ENCODE measurements at places on chromosomes 4 and X.

- no peak for DNase-seq
These were observed 51.4 kb downstream of the RAB40A start for GRCh38 chrX:103467887-103468286.

DNA sequence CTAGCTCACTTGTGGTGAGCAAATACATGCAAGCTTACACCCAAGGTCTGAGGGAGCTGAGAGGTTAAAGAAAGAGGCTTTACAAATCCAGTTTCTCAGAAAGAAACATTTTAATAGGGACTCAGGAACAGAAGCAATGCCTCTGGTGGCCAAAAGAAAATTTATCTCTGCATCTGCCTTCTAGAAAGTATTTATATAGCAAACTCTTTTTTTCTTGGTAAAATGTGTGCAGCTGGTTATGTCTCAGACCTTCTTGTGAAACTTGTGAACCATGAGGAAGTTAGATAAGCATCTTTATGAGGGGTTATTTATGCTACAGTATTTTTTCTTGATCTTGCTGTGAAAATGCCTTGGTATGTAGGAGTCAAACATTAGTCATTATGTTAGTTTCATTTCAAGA lies 48.5 kb upstream of the CYSLTR1 start:
- DNase-seq, result no peak

- DNase-seq, result no peak
These were observed 223.9 kb upstream of the EPHA5 start for GRCh38 chr4:65893957-65894755.

DNA sequence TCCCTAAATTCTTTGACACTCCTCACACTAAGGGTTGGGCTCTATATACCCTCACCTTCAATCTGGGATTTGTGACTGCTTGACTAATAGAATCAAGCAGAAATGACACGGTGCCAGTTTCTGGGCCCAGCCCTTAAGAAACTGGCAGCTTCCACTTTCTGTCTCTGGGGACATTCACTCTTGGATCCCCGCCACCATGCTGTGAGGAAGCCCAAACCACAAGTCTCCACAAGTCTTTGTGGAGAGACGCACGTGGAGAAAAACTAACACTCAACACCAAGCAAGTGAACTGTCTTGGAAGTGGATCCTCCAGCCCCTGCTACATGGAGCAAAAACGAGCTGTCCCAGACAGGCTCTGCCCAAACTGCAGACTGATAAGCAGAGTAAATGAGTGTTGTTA lies 1.1 kb upstream of the EDNRA start:
- DNase-seq, result no peak

DNA sequence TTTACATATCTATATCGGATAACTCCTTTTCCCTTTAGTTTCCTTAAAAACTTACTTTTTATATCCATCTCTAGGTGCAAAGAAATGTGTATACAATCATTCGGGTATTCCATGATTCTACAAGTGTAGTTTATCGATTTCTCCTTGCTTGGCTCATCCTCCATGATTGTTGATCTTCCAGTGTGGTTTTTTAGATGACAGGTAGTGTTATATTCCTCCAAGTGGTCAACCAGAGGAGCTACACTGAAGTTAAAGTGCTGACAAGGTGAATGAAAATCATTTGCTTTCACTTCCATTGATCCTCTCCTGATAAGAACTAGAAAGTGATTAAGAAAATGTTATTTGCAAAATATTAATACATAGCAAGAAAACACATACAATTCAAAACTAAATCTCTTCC lies 38.5 kb downstream of the TMEM156 start:
- no peak for DNase-seq

DNA sequence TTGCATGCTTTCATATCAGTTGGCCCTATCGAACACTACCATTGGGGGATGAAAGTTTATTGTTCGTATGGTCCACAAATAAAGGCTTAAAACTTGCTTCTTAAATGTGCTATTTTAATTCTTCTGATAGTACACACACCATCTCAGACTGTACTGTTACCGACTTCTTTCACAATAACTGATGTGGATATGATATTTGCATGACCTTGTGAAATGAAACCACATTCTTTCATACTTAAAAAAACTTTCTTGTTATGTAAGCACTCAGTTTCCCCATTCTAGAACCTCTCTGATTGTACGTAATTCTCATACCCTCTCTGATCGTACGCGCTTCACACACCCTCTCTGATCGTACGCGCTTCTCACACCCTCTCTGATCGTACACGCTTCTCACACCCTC lies 12.0 kb upstream of the WDR19 start:
- DNase-seq, result no peak

DNA sequence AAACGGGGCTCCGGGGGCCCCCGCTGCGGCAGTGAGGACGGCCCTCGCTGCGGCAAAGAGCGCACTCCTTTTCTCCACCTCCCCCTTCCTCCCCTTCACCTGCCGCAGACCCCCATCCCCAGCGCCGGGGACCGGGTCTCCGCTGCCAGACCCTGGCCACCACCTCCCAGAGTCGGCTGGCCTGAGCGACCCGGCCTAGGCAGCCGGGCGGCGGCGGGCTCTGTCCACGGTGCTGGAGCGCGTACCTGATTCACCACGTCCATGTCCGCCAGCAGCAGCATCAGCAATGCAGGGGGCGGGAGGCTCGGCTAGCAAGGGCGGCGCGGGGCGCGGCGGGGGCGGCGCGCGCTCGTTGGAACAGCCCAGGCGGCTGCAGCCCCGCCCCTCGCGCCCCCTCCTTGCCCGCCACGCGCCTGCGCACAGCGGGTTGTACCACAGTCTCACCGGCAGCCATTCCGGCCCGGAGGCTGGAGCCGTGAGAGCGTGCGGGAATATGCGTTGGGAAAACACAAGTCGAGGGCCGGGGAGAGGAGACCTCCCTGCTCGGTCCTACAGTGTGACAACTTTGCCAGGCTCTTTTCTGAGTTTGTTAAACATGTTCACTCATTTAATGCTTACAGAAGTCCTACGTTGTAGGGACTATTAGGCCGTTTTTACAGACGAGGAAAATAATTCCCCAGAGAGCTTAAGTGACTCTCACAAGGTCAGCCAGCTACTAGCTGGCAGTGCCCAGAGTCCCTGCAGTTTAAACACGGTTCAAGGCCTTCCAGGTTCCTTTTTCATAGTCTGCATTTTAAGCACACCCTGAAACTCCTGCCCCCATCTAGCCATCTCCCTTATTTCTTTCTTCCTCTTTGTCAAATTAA lies at the start of gene SYP:
Gene SYP (minus strand): TSS at position 288 of the 866 bp plus-strand sequence. CDS start 7 bp downstream, at position 281.
- peak; percentile 90 for DNase-seq

- no peak for DNase-seq
These were observed 462.4 kb downstream of the TLL1 start for GRCh38 chr4:166335256-166335938.

DNA sequence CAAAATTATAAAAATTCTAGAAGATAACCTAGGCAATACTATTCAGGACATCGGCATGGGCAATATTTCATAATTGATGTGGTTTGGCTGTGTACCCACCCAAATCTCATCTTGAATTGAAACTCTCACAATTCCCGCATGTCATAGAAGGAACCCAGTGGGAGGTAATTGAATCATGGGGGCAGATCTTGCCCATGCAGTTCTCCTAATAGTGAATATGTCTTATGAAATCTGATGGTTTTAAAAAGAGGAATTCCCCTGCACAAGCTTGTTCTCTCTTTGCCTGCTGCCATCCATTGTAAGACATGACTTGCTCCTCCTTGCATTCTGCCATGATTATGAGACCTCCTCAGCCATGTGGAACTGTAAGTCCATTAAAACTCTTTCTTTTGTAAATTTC lies 77.7 kb downstream of the DDX60 start:
- no peak for DNase-seq

DNA sequence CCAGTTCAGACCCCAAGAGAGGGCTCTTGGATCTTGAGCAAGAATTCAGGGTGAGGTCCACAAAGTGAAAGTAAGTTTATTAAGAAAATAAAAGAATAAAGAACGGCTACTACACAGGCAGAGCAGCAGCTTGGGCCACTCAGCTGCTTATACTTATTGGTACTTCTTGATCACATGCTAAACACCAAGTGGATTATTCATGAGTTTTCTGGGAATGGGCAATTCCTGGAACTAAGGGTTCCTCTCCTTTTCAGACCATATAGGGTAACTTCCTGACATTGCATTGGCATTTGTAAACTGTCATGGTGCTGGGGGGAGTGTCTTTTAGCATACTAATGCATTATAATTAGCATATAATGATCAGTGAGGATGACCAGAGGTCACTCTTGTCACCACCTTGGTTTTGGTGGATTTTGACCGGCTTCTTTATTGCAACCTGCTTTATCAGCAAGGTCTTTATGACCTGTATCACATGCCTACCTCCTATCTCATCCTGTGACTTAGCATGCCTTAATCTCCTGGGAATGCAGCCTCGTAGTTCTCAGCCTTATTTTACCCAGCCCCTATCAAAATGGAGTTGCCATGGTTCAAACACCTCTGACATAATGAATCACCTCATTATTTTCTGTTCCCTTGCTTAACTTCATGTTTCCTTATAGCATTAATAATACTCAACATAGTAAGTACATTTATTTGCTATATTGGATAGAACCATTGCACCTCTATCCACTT lies 476.3 kb downstream of the DTHD1 start:
- no peak for DNase-seq

- DNase-seq, result peak; percentile 48
These were observed 13.8 kb upstream of the ENOX2 start for GRCh38 chrX:130916636-130917422.

- DNase-seq, result no peak
These were observed 1.7 kb upstream of the ABRAXAS1 start for GRCh38 chr4:83486457-83487129.

All from GM10248 (cell line).